Adipocyte (in vitro differentiated cells): ENCODE measurements at places on chromosomes 11 and 22.
A peak's percentile ranks its signal among the peaks of the same experiment; 100 is the strongest.

DNA sequence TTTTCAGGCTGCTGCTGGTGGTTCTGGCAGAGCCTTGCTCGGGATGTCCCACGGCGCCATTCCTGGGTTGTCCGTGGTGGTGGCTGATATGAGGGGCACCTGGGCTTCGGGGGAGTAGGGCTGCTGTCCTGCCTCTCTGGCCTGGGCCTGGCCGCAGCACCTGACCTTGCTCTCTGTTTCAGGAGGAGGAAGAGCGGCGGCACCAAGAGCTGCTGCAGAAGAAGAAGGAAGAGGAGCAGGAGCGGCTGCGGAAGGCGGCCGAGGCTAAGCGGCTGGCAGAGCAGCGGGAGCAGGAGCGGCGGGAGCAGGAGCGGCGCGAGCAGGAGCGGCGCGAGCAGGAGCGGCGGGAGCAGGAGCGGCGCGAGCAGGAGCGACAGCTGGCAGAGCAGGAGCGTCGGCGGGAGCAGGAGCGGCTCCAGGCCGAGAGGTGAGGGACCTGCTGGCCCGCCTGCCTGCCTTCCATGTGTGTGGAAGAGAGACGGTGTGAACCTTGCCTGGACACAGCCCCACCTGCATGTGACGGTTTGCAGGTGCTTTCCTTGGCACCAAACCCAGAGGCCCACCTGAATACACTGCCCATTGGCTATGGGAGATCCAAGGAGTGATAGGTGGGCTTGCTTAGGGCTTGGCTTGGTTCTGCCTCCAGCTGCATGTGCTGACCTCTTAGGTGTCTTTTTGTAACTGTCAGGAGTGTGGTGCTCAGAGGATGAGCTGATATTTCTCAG lies 22.8 kb downstream of the INCENP start:
- DNase-seq = no peak

DNA sequence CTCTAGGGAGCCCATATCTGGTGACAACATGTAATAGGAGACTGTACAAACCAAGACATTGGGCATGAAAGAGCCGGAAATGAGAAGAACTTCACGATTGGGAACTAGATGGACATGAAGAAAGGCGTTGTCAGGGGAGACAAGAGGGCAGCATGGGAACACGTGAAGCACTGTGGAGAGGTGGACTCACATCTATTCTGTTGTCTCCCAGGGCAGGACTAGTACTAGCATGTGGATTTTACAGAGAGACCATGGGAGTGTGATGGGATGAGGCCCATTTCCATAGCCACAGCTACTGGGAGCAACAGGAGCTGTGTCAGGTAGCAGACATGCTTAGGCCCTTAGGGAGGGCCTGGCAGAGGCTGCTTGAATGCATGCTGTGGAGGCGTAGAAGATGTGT lies 333.9 kb downstream of the OPCML start:
- no peak for DNase-seq

DNA sequence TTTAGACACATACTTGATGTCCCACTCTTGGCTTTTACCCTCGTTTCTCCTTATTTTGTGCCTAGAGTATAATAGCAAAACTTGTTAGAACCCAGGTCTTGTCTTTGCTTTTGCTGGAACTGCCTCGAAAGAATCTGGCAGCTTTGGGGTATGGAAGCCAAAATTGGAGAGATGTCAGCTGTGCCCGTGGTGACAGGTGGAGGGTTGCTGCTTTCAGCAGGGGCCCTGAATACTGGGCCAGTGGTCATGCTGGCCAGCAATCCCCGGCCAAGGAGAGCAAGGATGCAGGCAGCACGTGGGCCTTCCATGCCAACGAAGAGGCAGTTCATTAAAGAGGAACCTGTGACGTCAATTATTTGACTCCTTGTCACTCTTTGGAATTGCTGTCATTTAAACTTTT lies 181.1 kb downstream of the HIPK3 start:
- DNase-seq = no peak

DNA sequence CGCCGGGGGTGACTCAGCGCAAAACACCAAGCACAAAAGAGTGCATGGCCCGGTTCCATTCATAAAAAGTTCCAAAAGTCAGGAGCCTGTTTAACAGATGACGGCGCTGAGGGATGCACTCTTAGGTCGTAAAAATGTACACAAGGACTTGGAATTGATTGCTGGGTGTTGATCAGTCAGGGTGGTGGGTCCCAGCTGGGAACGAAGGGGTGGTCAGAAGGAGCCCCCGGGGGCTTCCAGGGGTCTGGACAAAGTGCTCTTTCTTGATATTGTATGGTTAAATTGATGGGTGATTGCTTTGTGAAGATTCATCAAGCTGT lies 20.7 kb downstream of the IFITM10 start:
- no peak for DNase-seq

DNA sequence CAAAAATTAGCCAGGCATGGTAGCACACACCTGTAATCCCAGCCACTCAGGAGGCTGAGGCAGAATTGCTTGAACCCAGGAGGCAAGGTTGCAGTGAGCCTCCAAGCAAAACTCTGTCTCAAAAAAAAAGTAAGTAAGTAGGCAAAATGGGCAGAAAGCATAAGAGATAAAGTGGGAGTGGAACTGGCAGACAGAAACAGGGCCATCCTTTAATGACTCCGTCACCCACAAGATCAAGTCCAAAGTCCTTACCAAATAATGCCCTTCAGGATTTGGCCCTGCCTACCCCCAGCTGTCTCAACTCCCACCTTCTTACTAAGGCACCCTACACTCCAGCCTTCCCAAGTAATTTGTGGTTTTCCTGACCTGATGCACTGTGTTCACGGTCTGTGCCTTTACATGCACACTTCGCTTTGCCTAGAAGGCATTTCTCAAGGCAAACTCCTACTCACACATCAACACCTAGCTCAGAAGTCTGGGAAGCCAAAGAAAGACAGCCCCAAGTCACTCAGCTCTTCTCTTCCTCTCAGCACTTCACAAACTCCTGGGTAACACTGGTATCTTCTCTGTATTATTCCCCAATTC lies 6.1 kb downstream of the MAPK1 start:
- DNase-seq = no peak

DNA sequence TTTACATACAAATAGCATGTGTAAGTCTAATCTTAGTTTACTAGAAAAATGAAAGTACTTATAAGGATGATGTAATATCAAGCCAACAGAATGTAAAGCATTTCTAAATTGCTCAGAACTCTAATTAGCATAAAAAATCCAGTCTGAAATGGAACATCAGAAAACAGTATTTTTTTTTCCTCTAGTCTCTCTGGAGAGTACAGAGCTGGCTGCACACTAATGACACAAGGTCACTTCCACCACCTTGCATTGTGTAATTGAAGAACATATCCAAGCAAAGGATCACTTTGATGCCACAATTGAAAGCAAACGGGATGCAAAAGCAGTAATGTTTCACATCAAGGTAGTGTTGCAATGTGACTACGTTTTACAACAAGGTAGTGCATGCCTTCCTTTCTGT lies 548.0 kb upstream of the LUZP2 start:
- DNase-seq = peak; percentile 64

- peak; percentile 68 for DNase-seq
These were observed 101.9 kb downstream of the MRTFA start for GRCh38 chr22:40534379-40535188.
